T-helper 1 cell (primary cell): ENCODE measurements at places on chromosomes 16 and 17.

DNA sequence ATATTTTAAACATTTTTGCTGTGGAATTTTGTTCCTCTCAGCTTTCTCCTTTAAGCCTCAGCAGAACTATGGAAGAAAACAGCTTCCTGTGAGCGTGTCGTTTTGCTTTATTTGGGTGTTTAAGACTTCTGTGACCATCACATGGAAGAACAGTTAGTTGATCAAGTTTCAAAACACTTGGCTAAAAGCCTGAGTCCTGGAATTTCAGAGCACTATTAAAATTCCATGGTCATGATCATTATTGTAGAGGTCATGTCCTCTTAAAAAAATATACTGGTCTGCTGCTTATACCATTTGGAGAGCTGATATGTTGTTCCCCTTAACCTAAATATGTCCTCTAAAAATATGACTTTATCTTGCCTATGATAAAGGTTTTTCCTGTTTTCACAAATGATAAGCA, 12.6 kb upstream of the CDR2 start:
- no peak for DNase-seq

- no peak for DNase-seq
These were observed 21.1 kb upstream of the CORO6 start for GRCh38 chr17:29643817-29644160.

GRCh38 chr17:1422885-1423284, 22.9 kb upstream of the YWHAE start:
- DNase-seq: no peak

GRCh38 chr17:16977932-16978331, 6.0 kb upstream of the TNFRSF13B start:
- DNase-seq: no peak

GRCh38 chr16:62035115-62036092, 834 bp downstream of the CDH8 start:
- no peak for DNase-seq

GRCh38 chr17:56798916-56799315, 34.8 kb downstream of the C17orf67 start:
- no peak for DNase-seq

DNA sequence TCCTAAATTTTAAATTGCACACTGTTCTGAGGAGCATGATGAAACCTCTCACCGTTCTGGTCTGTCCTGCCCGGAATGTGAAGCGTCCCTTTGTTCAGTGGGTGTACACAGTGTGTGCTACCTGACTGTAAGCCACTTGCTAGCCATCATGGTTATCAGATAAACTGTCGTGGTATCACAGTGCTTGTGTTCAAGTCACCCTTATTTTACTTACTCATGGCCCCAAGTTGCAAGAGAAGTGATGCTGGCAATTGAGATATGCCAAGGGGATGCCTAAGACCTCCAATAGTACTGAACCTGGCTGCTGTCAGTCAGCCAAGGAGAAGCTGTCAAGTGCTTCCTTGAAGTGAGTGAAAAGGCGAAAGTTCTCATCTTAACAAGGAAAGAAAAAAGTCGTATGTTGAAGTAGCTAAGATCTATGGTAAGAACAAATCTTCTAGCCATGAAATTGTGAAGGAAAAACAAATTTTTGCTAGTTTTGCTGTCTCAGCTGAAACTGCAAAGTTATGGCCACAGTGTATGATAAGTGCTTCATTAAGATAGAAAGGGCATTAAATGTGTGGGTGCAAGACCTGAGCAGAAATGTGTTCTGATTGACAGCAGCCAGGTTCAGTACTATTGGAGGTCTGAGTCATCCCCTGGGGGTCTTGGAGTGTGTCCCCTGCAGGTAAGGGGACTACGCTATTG, 5.8 kb downstream of the PIK3R6 start:
- DNase-seq: no peak

GRCh38 chr17:1890758-1891450, 61.1 kb downstream of the RPA1 start:
- DNase-seq: no peak

DNA sequence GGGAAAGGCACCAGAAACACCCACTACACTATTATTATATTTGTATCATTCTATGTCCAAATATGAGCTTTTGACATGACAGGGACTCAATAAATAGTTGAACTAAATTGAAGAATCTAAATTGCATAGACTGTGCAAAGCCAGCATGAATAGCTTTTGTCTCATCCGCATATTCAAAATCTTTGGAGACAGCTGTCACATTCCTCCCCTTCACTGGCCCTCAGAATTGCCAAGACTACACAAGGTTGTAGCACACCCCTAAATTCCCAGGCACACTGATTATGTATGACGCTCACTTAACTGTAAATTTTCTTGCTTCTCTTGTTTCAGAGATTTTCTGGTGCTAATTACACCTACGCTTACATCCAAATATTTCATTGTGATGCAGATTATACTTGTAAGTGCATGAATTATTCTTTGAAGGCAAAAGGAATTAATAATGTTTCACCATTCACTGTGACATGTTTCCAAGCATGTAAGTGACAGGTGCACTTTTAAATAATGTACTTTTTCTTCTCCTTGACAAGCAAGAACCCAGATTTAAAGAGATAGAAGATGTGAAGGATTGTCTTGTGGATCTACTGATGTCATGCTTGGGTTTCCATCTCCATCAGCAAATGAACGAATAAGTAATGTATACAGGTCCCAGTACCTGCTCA, 47.5 kb downstream of the CA10 start:
- DNase-seq: no peak

GRCh38 chr16:89343501-89344457, 126.3 kb downstream of the ZNF778 start:
- no peak for DNase-seq

- no peak for DNase-seq
These were observed 83.3 kb downstream of the GSG1L start for GRCh38 chr16:27980076-27980775.

DNA sequence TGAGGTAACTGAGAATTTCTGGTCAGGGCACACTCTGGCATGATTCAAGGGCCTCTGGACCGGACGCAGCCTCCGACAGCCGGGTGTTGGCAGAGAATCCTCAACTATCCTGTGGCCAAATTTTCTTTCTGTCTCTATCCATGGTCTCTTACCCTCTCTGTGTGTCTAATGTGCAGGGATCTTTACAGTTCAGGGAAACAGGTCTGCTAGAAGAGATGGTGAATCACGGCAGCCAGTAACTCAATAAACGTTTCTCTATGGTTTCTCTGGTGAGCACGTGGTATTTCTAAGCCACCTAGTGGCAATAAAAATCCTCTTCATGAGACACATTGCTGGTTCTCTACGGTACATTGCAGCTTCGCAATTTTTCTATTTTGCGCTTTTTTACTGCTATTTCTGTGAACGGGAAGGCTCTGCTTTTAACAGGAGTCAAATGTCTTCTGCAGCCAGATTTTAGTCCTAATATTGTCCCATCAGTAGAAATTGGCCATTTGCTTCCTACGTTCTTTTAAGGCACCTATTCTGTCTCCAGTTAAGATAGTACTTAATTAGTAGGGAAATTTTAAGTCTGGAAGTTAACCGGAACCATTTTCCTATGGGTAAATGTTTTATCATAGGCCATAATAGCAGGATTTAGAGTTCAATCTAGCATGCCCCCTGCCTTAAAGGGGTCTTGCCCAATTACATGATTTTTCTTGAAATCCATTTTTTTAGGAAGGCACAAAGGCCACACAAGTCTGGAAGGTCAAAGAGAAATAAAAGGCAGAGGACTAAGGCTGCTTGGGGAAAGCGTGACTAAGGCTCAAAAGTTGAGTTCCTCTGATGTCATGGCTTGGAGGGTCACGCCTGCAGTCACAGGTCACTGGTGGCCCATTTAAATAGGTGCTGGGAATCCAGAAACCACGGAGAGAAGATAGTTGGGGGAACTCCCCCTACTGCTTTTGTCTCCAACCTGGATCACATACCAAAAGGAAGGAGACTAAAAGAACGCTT, 31.5 kb downstream of the QPRT start:
- DNase-seq: peak; percentile 23

GRCh38 chr17:48451489-48451888, 21.5 kb upstream of the SKAP1 start:
- DNase-seq: no peak

DNA sequence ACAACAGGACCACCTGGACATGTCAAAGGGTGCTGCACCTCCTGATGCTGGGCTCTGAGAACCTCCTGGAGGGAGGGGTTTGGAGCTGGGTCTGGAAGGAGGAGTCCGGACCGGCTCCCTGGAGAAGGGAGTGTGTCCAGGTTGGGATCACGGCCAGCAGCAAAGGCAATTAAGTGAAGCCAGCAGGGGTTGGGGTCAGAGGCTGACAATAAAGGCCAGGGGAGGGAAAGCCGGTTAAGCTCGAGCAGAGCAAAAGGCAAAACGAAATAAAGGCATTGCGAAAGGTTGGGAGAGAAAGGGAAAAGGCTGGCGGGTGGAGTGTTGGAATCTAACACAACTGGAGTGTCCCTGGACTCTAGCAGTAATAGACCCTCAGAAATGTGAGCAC, 992 bp upstream of the CACNG4 start:
- no peak for DNase-seq

- DNase-seq: no peak
These were observed 417.8 kb upstream of the CCL2 start for GRCh38 chr17:33837281-33837680.

DNA sequence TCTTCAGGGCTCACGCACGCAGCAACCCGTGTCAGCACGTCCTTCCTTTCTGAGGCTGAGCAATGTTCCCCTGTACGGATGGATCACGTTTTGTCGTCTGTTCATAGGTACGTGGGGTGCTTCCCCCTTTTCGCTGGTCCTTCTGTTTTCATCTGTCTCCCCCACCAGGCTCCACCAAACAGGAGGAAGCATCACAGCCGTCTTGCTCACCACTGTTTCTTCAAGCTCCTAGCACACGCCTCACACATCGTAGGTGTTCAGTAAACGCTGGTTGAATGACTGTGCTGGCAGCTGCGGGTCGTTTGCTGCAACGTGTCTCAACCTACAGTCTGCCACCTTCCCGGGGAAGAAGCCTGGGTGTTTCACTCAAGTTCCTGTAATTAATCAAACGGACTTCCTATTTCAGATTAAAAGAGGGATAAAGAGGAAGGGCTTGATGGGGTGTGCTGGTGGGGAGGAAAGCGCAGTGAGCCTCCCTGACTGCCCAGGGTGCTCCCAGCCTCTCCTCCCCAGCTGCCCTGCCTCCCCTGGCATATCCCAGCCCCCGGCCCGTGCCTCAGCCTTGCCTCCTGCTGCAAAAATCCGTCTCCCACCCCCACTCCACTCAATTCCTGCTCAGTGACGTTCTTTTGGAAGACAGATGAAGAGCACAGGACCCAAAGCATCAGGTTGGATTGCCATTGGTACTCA, 76.7 kb upstream of the DOC2B start:
- DNase-seq: no peak

DNA sequence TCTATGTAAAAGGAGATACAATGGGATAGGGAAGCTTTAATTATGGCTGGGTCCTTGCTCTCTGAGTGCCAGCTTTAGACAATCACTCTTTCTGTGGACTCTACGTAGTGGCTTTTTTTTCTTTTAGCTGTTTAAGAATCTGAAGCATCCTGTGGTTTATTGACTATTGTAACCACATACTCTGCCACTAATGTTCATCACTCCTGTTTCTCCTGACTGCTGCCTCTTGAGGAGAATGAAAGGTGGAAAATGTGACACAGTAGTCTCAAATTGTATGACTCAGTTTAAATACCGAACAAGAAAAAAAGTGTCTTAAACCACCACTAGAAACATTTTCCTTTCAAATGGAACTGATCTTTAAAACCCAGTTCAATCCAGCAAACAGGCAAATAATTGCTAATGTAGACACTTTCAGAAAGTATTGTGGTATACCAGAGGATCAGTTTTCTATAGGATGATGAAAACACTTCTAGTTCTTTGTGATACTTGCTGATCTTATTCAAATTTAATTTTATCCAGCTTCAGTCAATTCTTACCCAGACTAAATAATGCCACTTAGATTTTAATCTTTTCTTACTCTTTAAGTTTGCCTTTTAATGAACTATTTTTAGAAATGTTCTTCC, 302.7 kb upstream of the PMFBP1 start:
- DNase-seq: no peak

GRCh38 chr16:69031877-69032301, 73.6 kb upstream of the HAS3 start:
- DNase-seq: no peak

DNA sequence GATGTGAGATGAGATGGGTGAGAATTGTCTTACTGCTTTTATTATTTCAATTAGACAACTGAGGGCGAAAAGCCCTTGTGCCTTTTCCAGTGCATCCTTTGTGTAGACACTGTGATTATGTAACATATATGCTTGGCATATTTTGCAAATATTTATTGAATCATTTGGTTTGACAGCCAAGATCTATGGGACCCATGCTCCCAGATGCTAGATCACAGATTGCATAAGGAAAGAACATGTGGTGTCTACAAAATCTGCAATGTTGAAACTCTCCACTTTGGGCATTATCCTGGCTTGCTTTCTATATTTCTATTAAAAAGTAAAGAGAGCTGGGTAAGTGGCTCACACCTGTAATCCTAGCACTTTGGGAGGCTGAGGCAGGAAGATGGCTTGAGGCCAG, 4.8 kb upstream of the COG1 start:
- DNase-seq: no peak

GRCh38 chr17:17990282-17990681, 17.6 kb downstream of the DRC3 start:
- DNase-seq: no peak

GRCh38 chr17:40909351-40909750, 24.3 kb upstream of the KRT20 start:
- DNase-seq: peak; percentile 58

DNA sequence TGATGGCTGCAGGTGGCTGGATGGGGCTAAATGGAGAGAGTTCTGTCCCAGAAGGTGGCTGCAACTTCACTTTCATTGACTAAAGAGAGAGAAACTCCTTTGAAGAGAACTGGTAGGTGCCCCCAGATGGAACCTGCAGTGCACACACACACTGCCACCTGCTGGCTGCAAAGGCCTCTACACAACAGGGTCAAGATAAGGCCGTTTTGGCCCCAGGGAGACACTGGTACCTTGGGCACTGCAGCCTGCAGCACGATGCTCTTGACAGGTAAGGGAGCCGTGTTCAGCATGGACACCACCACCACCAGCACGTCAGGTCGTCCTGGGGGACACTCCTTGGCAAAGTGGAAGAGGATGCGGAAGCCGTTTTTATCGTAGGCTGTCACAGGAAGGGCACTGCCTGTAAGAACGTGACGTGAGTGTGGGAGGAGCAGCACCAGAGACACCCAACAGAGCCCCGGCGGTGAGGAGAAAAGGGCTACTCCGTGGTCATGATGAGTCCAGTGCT, 22.7 kb downstream of the GGA3 start:
- DNase-seq: peak; percentile 39

GRCh38 chr17:34055606-34056005, 199.5 kb upstream of the CCL2 start:
- DNase-seq: no peak

DNA sequence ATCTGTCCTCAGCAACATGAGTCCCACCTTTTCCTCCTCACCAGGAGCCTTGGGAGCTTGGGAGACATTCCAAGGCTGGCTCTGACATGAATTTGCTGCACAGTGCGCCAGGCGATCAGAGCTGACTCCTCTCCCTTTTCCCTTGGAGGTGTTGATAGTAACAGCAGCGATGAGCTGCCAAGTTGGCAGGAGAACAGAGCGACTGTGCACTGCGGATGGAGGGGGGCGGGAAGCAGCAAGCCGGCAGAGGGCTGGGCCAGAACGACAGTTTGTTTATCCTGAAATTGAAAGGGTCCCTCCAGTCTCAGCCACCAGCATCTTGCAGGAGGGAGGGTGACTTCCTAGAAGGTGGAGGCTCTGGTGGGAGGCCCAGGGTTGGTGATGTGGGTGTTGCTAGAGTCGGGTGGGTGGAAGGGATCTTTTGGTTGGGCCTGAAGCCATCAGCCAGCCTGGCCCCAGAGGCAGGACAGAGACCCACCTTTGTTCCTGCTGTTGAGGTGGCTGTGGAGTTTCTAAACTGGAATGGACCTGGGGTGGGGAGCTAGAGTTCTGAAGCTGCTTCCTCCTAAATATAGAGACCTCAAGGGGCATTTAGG, 22.5 kb upstream of the DYNLL2 start:
- DNase-seq: no peak
